Smooth muscle cell of the pulmonary artery (primary cell): ENCODE measurements at places on chromosomes 1 and 21. TPM values are rescaled to one million over a fixed set of nuclear protein-coding genes. Genes with fewer than 3 reads are reported as not detected.

FCRL4 gene
- not detected in 2 replicates for total RNA-seq

GSTM2 gene
- total RNA-seq: 26.5 and 27.1 TPM in 2 replicates

DAB1 gene
- total RNA-seq: 0.07 and 0.13 TPM in 2 replicates

KRTAP12-1 gene
- total RNA-seq: not detected in 2 replicates

CDCA8 gene
- total RNA-seq: 1.7 and 3.7 TPM in 2 replicates
